ENCODE measurements at places on chromosomes 12 and 14.

GRCh38 chr12:127284870-127285431, 982.0 kb upstream of the TMEM132C start:
- no peak overlapping the region for H3K4me3 ChIP-seq
- DNase-seq = no peak
- no peaks in the 10 kb centered on the region for H3K36me3 ChIP-seq
- H3K4me1 ChIP-seq = peaks cover 7% of the 10 kb centered on the region
- H3K27me3 ChIP-seq = peaks cover 8% of the 10 kb centered on the region

DNA sequence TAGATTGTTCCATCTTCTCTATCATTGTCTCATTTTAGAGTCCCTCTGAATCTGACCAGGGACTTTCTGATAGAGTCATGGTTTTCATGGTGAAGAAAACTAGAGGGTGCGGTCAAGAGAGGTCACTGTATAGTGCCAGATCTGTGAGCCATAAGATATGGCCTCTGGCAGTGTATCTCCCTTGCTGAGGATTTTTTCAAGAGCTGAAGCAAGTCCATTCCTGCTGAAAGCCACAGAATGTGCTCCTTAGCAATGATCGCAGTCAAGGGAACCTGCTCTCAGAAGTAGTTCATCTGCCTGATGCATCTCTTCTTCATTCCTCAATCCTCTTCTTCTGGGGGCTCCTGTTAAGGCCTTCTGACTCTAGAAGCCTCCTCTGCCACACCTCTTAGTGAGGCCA, 405.2 kb downstream of the EGLN3 start:
- no peak overlapping the region for H3K27ac ChIP-seq
- H3K4me3 ChIP-seq = no peak overlapping the region
- no peak for DNase-seq
- H3K27me3 ChIP-seq = no peaks in the 10 kb centered on the region
- H3K36me3 ChIP-seq = no peaks in the 10 kb centered on the region
- H3K4me1 ChIP-seq = no peaks in the 10 kb centered on the region

- DNase-seq = no peak
- no peaks in the 10 kb centered on the region for H3K27me3 ChIP-seq
- H3K27ac ChIP-seq = no peak overlapping the region
- H3K4me3 ChIP-seq = no peak overlapping the region
- H3K4me1 ChIP-seq = peaks cover 9% of the 10 kb centered on the region
Observed at GRCh38 chr12:42360747-42361403, 34.9 kb downstream of the PPHLN1 start.

GRCh38 chr14:90536092-90536491, 139.3 kb downstream of the CALM1 start:
- no peak overlapping the region for H3K4me3 ChIP-seq
- H3K36me3 ChIP-seq = peaks cover 7% of the 10 kb centered on the region
- no peaks in the 10 kb centered on the region for H3K27me3 ChIP-seq

DNA sequence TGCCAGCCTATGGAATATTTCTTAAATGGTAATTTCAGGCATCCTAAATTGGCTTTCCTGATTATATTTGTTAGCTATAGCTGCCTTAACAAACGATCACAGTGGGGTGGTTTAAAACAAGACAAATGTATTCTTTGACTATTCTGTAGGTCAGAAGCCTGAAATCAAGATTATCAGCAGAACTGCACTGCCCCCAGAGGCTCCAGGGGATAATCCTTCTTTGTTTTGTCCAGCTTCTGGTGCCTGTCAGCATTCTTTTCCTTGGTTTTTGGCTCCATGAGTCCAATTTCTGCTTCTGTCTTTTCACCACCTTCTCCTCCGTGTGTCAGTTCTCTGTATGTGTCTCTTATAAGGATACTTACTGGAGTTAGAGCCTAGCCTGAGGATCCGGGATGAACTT, 1282.2 kb upstream of the USP15 start:
- DNase-seq = no peak
- no peak overlapping the region for H3K27ac ChIP-seq
- no peaks in the 10 kb centered on the region for H3K4me1 ChIP-seq
- H3K4me3 ChIP-seq = no peak overlapping the region

DNA sequence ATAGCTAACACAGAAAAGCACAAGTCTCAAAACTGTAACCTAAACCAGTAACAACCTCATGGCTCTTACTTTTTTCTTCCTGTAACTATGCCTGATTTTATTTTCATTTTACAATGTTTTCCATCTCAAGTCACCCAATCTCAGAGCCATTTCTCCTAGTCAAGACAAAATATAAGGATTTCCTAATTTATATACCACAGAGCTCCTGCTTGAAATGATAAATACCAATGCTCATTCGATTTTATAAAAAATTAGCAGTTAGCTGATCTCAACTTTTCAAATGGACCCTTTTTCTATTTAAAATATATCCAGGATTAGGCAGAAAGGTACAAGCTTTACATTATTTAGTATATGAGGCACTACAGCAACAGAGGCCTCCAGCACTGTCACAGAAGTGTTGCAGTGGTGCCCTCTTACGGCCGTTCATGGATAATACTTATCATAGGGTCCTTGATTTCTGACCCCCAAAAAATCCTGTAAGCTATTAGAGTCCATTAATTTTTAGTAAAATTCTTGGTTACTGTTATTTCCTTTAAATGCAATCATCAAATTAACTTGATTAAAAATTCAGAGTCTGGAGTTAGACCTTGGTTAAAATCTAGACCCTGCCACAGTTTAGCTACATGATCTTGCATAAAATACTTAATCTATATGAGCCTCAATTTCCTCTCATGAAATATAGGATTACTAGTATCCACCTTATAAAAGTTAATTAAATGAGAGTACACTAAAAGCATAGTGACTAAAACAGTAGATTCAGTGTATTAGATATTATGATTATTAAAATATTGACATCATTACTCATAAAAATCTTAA, 68.3 kb downstream of the SEC23A start:
- H3K4me3 ChIP-seq = no peak overlapping the region
- peak overlapping the region; percentile 3 for H3K27ac ChIP-seq
- H3K27me3 ChIP-seq = no peaks in the 10 kb centered on the region
- DNase-seq = no peak
- H3K4me1 ChIP-seq = no peaks in the 10 kb centered on the region

Data from chondrocyte (in vitro differentiated cells).